ENCODE measurements at places on chromosomes 1 and 21.

DNA sequence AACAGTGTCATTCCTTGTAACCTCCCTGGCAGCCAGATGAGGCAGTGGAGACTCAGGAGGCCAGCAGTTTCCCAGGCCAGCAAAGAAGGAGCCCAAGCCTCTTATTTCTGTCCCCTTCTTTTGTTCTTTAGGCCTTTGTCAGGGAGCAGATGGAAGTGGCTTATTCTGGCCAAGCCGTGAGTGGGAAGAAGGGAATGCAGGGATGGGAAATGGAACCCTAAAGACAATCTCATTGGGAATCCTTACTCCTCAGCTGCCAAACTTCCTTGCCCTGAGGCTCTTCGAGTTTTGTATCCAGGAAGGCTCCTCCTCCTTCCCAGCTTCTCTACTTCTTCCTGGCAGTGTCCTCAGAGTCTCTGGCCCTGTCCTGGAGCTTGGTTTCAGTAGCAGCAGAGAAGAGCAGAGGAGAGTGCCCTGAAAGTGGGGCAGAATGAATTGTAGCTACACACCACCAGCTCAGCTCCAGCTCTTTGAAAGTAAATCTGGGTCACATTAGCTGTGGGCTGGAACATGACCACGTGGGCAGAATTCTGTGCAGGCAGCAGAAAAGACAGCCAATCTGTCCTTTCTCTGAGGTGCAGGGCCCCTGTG is 63.9 kb downstream of the NDUFS5 start:
- DNase-seq = no peak

DNA sequence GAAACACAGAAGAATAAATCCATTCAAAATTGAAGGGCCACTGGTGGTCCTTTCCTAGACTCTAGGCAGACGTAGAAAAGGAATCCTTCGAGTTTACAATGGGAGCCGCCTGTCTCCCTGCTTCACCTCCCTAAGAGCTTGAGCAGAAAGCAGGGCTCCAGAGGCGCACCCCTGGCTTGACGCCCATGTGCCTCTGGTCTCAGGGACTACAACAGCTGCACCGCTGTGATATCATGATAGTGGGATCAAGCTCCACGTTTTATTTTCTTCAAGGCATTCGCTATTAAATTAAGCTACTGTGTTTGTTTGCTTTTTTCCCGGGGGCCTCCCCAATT is 403 bp upstream of the C1orf122 start:
- no peak for DNase-seq

DNA sequence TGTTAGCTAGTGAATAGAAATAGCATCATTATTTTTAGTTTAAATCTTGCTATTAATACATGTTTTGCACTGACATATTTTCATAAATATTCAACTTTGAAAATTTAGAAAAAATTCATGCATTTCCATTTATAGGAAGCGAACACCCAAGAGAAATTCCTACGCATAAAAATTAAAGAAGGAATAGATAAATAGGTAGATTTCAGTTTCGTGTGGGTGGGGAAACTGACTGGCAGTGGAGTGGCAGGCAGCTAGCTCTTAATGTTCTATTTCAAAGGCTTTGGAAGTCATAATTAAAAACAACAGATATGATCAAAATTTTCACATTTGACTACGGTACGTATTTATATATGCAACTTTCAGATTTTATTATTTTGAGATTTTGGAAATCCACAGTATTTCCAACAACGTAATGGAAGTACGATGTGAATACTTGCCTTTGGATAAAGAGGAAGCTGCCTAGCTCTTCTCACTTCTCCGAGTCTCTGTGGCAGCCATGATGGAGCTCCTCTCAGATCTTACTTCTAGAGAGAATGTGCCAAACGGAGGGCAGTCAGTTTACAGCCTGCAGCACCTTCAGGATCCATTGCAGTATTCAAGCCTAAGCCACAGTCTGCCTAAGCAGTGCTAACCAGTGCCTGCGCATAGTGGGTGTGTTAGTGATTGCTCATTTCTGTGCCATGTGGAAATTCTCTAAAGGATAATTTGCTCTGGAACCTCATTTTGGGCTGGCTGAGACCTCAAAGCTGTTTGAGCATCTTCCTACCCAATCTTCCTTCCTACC is 62.9 kb upstream of the RGS4 start:
- no peak for DNase-seq

- no peak for DNase-seq
Observed at GRCh38 chr1:171286032-171286705, 27.8 kb upstream of the FMO4 start.

DNA sequence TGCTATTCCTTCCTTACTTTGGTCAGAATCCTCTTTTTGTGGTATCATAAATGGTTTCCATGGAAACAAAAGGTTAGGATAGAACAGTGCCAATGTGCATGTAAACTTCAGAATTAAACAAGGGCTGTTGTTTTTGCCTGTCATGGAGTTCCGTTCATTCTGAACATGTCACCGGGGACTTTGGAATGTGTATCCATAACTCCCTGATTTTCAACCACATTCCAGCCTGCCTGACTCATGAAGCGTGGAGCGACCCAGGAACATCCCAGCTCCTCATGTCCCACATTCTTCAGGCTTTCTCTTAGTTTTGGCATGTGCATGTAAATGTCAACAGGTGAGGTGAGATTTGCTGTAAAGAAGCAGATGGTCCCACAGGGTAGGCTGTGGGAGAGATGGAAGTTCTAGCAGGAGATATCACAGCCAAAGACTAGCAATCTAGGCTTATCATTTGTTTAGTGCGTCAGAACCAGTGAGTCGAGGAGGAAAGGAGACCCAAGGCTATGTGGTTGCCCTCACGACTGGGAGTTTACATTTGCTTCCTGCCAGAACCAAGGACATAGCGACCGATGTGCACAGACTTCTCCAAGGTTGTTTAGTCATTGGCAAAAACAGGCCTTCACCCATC is 23.0 kb upstream of the DNAJC11 start:
- DNase-seq = no peak

DNA sequence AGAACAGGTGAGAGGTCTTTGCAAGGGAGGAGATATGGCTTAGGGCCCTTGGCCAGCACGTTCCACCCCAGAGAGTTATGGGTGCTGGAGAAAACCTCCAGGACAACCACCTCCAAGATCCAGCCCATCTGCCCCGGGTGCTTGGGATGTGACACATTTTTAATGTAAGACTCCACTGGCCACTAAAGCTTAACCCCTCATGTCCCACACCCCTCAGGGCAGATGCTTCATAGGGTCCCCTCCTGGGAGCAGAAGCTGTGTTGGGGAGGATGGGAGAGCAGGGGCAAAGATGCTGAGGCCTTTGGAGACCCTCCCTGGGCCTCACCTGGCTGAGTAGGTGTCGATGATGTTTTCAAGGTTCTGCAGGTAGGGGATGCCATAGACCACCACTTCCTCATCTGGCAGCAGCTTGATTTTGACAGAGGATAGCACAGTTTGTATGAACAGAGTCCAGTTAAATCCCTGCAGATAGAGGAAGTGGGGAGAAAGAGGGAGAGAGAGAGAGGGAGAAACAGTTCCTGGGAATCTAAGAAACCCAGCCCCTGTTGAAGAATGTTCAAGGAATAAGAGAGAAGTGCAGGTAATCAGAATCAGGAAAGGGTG is 11.9 kb downstream of the PRXL2B start:
- DNase-seq = no peak

GRCh38 chr1:163300568-163300967 is 21.2 kb upstream of the NUF2 start:
- DNase-seq = no peak

Data from mesenteric fat pad (tissue), 1 donor.